Activated CD4-positive, alpha-beta T cell treated with anti-CD3 and anti-CD28 coated beads for 36 hours (primary cell): ENCODE measurements at places on chromosomes 4 and X. TPM values are rescaled to one million over a fixed set of nuclear protein-coding genes. Genes with fewer than 3 reads are reported as not detected.

DNA sequence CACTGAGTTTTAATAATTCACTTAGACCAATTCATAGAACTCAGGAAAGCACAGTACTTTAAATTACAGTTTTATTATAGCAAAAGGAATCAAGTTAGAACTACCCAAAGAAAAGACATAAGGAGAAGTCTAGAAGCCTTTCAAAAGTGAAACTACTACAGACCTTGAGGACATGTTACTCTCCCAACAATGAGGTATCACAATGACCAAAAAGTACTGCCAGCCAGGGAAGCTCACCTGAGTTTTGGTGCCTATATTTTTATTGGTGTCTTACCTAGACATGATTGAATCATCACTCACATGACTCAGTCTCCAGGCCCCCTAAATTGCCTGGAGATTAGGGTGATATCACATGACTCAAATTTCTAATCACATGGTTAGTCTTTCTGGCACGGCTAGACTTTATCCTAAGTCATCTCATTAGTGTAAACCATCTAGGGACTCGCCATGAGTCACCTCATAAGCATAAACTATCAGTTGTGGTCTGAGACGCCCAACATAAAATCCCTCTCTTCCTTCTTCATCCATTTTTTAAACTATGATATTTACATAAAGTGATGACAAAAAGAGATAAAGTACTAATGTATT is 372.3 kb downstream of the TMA16 start:
- no peaks in the 10 kb centered on the region for H3K36me3 ChIP-seq
- no peaks in the 10 kb centered on the region for H3K4me1 ChIP-seq
- H3K27me3 ChIP-seq = no peaks in the 10 kb centered on the region
- DNase-seq = peak; percentile 4
- H3K27ac ChIP-seq = no peak overlapping the region
- H3K4me3 ChIP-seq = no peak overlapping the region

DNA sequence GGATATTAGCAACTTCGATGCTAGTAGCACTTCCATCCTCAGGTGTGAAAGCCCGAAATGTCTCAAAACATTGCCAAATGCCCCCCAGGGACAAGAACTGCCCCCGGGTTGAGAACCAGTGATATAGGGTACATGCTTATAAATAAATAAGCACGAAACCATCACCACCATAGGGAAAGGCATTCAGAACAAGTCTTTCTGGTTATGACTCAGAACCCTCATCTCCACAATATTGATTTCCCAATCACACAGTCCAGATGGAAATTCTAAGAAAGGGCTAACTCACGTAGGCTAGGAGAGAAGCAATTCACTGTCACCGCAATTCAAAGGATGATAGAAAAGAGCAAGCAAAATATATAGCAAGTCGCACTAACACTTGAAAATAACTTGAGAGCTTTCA is 84.8 kb downstream of the ANOS1 start:
- H3K36me3 ChIP-seq = no peaks in the 10 kb centered on the region
- H3K4me3 ChIP-seq = no peak overlapping the region
- no peaks in the 10 kb centered on the region for H3K27me3 ChIP-seq
- no peak for DNase-seq

- no peaks in the 10 kb centered on the region for H3K27me3 ChIP-seq
- H3K36me3 ChIP-seq = no peaks in the 10 kb centered on the region
- H3K4me1 ChIP-seq = no peaks in the 10 kb centered on the region
- H3K27ac ChIP-seq = no peak overlapping the region
- DNase-seq = no peak
Observed at GRCh38 chr4:139922406-139923024, 231.5 kb downstream of the MAML3 start.

DNA sequence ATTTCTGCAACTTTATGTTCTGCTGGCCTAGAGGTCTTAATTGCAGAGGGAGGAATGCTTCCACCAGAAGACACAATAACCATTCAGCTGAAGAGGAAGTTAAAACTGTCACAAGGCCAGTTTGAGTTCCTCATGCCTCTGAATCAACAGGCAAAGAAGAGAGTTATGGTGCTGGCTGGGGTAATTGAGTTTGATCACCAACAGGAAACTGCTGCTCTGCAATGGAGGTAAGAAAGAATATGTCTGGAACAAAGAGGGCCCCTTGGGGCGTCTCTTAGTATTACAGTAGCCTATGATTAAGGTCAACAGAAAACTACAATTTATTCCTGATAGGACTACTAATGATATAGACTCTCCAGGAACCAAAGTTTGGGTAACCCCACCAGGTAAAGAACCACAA is 744.0 kb downstream of the FSTL5 start:
- H3K4me3 ChIP-seq = no peak overlapping the region
- H3K27ac ChIP-seq = no peak overlapping the region
- no peaks in the 10 kb centered on the region for H3K4me1 ChIP-seq
- no peaks in the 10 kb centered on the region for H3K36me3 ChIP-seq
- H3K27me3 ChIP-seq = no peaks in the 10 kb centered on the region

- H3K4me3 ChIP-seq = no peak overlapping the region
- no peaks in the 10 kb centered on the region for H3K27me3 ChIP-seq
- no peaks in the 10 kb centered on the region for H3K4me1 ChIP-seq
- DNase-seq = no peak
- H3K36me3 ChIP-seq = no peaks in the 10 kb centered on the region
Observed at GRCh38 chr4:39996811-39997210, 19.1 kb upstream of the PDS5A start.

DNA sequence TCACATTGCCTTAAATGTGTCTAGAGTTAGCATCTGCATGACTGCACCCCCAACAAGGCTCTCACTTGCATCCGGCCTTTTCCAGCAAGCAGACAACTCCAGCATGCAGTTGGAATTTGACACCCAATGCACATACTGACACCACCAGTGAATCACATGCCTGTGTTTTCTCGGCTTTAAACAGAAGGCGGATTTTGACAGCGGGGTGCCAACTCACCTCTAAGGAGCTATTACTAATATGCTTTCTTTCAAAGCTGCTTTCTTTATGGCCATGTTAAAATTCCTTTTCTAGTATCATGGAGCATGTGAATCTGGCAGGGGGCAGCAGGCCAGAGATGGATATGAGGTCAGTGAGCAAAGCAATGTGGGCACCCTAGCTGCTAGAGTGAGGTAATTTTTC is 78.0 kb upstream of the CLNK start:
- DNase-seq = no peak
- no peak overlapping the region for H3K27ac ChIP-seq
- H3K4me3 ChIP-seq = no peak overlapping the region
- no peaks in the 10 kb centered on the region for H3K36me3 ChIP-seq
- no peaks in the 10 kb centered on the region for H3K27me3 ChIP-seq

DNA sequence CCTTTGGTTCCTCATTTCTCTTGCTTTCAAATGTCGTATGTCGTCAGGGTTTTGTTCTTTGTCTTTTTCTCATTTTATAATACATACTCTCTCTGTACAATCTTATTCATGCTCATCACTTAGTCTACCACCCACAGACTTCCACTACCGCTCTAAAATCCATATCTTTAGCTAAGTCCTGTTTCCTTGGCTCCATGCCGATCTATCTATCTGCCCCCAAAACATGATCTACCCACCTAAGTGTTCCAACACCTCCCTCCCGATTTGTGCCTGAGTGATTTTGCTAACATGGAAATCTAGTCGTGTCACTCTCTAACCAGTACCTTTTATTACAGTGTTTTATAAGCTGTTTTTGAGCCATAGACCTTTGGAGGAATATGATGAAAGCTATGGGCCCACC is 65.6 kb upstream of the PGAM4 start:
- peaks cover 2% of the 10 kb centered on the region for H3K4me1 ChIP-seq
- H3K27ac ChIP-seq = no peak overlapping the region
- H3K36me3 ChIP-seq = peaks cover 4% of the 10 kb centered on the region
- no peaks in the 10 kb centered on the region for H3K27me3 ChIP-seq

DNA sequence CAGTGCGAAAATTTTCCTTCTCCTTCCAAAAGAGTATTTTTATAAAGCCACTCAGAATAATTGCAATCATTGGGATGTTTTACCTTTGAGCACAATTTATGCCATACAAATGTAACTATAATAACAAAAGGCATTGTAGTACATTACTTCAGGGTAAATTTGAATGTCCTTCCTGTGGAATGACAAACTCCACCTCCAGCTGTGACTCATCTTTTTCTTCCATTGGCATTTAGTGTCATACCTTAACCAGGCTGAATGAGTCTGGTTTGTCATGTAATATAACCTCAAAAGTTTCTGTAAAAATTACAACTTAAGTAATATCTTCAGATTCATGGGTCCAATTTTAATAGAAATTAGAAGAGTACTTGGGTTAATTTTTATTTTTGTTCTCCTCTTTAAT is 93.3 kb downstream of the TMEM47 start:
- no peaks in the 10 kb centered on the region for H3K36me3 ChIP-seq
- no peaks in the 10 kb centered on the region for H3K27me3 ChIP-seq
- H3K4me3 ChIP-seq = no peak overlapping the region
- no peaks in the 10 kb centered on the region for H3K4me1 ChIP-seq
- DNase-seq = no peak
- H3K27ac ChIP-seq = no peak overlapping the region

DNA sequence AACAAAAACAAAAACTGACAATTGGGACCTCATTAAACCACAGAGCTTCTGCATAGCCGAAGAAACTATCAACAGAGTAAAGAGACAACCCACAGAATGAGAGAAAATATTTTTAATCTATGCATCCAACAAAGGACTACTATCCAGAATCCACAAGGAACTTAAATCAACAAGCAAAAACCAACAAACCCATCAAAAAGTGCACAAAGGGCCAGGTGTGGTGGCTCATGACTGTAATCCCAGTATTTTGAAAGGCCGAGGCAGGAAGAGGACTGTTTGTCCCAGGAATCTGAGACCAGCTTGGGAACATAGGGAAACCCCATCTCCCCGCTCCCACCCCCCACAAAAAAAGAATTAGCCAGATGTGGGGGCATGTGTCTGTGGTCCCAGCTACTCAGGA is 10.7 kb downstream of the C4orf51 start:
- no peaks in the 10 kb centered on the region for H3K36me3 ChIP-seq
- no peak overlapping the region for H3K4me3 ChIP-seq
- H3K27me3 ChIP-seq = peaks cover 2% of the 10 kb centered on the region
- DNase-seq = no peak
- no peak overlapping the region for H3K27ac ChIP-seq

GRCh38 chr4:28557755-28558154 is 1697.1 kb downstream of the STIM2 start:
- no peaks in the 10 kb centered on the region for H3K27me3 ChIP-seq
- no peak overlapping the region for H3K4me3 ChIP-seq
- no peaks in the 10 kb centered on the region for H3K4me1 ChIP-seq
- no peaks in the 10 kb centered on the region for H3K36me3 ChIP-seq
- no peak overlapping the region for H3K27ac ChIP-seq

DNA sequence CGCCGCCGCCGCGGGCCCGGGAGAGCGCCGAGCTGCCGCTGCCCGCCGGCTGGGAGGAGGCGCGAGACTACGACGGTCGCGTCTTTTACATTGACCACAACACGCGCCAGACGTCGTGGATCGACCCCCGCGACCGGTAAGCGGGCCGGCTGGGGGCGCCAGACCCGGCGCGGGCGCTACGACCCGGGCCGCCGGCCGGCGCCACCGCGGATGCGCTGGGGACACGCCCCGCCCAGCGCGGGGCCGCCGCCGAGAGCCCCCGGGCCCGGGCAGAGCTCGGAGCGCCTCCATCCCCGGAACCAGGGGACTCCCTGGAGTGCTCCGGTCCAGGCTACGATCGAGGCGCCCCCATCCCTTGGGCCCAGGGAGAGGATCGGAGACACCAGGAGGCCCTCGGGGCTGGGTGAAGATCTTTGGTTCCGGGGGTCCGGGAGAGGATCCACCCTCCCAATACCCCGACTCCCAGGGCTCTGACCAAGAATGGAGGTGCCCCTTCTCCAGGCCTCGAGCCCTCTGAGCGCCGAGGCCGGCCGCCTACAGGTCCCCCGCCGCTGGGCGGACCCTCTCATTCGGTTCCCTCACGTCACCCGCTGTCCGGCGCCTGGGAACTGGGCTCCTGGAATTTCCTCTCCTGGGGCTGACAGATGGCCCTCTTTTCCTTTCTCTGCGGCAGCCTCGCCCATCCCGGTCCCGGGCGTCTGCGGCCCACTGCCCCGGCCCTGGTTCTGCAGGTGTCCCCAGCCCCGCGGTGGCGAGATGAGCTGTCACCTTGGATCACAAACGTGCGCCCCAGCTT is 48.8 kb downstream of the CLDN34 start:
- peaks cover 5% of the 10 kb centered on the region for H3K36me3 ChIP-seq
- H3K27me3 ChIP-seq = peaks cover 6% of the 10 kb centered on the region
- no peak overlapping the region for H3K27ac ChIP-seq
- peak overlapping the region; percentile 67 for H3K4me3 ChIP-seq
- peaks cover 32% of the 10 kb centered on the region for H3K4me1 ChIP-seq

GRCh38 chrX:19799319-19800182 is 87.8 kb downstream of the SH3KBP1 start:
- H3K36me3 ChIP-seq = peaks cover 22% of the 10 kb centered on the region
- DNase-seq = peak; percentile 65
- peaks cover 66% of the 10 kb centered on the region for H3K4me1 ChIP-seq
- H3K27ac ChIP-seq = peak overlapping the region; percentile 98
- no peaks in the 10 kb centered on the region for H3K27me3 ChIP-seq

DNA sequence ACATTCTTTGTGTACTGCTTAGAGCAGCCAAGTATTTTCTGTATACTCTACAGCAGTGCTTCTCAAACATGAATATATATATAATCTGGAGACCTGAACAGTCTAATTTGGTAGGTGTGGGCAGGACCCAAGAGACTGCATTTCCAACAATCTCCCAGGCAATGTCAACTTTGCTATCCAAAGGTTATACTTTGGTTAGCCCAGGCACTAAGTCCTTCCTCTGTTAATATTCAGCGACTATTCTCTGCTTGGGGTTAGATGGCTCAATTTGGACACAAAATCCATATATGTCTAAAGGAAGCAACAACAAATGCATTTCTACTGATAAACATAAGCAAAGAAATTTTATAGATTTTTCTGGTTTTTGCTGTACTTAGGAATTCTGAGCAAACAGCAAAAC is 480.0 kb upstream of the RPS6KA3 start:
- no peaks in the 10 kb centered on the region for H3K36me3 ChIP-seq
- no peak overlapping the region for H3K4me3 ChIP-seq
- no peaks in the 10 kb centered on the region for H3K4me1 ChIP-seq
- no peaks in the 10 kb centered on the region for H3K27me3 ChIP-seq
- no peak overlapping the region for H3K27ac ChIP-seq

DNA sequence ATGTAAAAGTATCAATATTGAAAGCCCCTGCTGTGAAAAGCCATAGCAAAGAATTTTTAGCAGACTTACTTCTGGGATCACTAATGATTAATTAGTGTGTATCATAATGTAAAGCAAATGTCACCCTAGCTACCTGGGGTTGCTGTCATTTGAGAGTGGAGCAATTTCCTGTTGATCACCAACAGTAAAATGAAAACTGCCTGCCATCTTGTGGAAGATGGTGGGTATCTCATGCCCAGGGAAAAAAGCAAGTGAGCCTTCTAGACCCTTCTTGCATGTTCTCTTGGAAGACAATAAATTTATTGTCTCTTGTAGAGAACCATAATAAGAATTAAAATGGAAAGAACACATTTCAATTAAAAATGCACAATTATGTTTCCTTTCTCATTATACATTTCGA is 360.2 kb downstream of the ZIC3 start:
- H3K36me3 ChIP-seq = no peaks in the 10 kb centered on the region
- no peak overlapping the region for H3K27ac ChIP-seq
- H3K4me3 ChIP-seq = no peak overlapping the region
- H3K4me1 ChIP-seq = no peaks in the 10 kb centered on the region
- peaks cover 1% of the 10 kb centered on the region for H3K27me3 ChIP-seq

- no peaks in the 10 kb centered on the region for H3K27me3 ChIP-seq
- no peak overlapping the region for H3K4me3 ChIP-seq
- no peak overlapping the region for H3K27ac ChIP-seq
Observed at GRCh38 chr4:177680308-177680707, 238.1 kb upstream of the AGA start.

SAGE1 gene
- not detected for total RNA-seq

SLC7A11 gene
- total RNA-seq = 4.9 TPM

FRG2 gene
- not detected for total RNA-seq

NEUROG2 gene
- total RNA-seq = not detected

TNIP3 gene
- total RNA-seq = 3.7 TPM

CSTF2 gene
- total RNA-seq = 54.3 TPM

CASP6 gene
- 26.5 TPM for total RNA-seq

NKX6-1 gene
- not detected for total RNA-seq

PDCL2 gene
- not detected for total RNA-seq

PSAPL1 gene
- total RNA-seq = not detected
